Naive thymus-derived CD8-positive, alpha-beta T cell (primary cell): ENCODE measurements at places on chromosomes 3 and 15. TPM values are rescaled to one million over a fixed set of nuclear protein-coding genes. Genes with fewer than 3 reads are reported as not detected.

GRCh38 chr3:159787178-159787574, 201.5 kb upstream of the IL12A start:
- no peak overlapping the region for H3K4me3 ChIP-seq
- no peak overlapping the region for H3K27ac ChIP-seq
- DNase-seq = no peak
- H3K27me3 ChIP-seq = peaks cover 2% of the 10 kb centered on the region
- H3K4me1 ChIP-seq = no peaks in the 10 kb centered on the region
- H3K36me3 ChIP-seq = no peaks in the 10 kb centered on the region

DNA sequence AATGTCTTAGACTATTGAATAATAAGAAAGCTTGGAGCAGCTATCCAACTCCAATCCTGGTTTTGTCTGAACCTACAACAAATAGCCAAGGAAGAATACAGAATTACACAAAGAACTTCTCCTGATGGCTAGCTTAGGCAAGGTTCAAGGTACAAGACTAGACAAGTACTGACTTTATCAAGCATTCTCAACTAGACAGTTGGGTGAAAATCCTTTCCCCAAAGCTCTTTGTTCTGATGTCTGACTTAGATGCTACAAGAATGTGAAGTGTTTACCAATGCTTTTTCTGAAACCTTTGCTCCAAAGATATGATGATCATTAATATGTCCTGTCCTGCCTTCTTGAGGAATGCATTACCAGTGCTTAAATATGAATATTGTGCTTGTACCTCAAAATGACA, 113.8 kb downstream of the ANXA2 start:
- no peaks in the 10 kb centered on the region for H3K36me3 ChIP-seq
- no peaks in the 10 kb centered on the region for H3K4me1 ChIP-seq
- H3K27me3 ChIP-seq = peaks cover 11% of the 10 kb centered on the region
- H3K4me3 ChIP-seq = no peak overlapping the region

DNA sequence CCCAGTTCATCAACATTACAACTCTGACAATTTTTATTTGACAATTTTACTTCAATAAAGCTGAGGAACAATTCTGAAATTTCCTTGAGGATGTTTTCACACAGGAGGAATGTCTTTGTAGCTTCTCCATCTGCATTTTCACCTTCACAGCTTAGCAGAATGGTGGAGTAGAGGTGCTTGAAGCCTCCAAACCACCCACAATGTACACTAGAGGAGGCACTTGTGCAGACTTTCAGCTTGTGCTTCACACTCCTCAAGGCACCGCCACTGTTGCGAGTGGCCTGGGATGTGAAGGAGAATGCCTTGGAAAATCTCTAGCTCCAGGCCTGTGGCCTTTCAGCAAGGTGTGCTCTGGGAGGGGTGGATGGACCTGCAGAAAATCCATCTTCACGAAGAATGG, 181.9 kb downstream of the EPHB1 start:
- peaks cover 3% of the 10 kb centered on the region for H3K27me3 ChIP-seq
- DNase-seq = no peak
- H3K4me1 ChIP-seq = no peaks in the 10 kb centered on the region

GRCh38 chr3:182848906-182849305, 55.6 kb downstream of the ATP11B start:
- peaks cover 50% of the 10 kb centered on the region for H3K36me3 ChIP-seq
- no peak overlapping the region for H3K27ac ChIP-seq
- no peak for DNase-seq
- no peak overlapping the region for H3K4me3 ChIP-seq
- no peaks in the 10 kb centered on the region for H3K27me3 ChIP-seq

DNA sequence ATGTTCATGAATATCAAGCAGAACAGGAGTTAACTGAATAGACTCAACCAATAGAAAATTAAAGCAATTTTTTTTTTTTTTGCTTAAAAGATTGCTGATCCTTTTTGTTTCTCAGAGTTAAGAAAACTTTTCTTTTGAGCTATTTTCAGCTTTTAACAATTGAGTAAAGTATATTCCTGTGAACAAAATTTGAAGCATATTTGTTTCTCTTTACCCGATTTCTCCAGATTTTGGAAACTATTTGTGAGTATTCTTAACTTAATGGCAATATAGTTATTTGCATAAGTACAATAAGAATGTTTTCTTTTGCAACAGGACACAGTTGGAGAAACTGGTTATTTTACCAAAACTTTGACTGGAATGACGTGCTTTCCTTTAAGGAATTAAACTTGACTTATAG, 53.4 kb upstream of the C15orf39 start:
- H3K36me3 ChIP-seq = peaks cover 7% of the 10 kb centered on the region
- no peak for DNase-seq
- H3K27ac ChIP-seq = no peak overlapping the region
- no peaks in the 10 kb centered on the region for H3K4me1 ChIP-seq
- no peaks in the 10 kb centered on the region for H3K27me3 ChIP-seq

DNA sequence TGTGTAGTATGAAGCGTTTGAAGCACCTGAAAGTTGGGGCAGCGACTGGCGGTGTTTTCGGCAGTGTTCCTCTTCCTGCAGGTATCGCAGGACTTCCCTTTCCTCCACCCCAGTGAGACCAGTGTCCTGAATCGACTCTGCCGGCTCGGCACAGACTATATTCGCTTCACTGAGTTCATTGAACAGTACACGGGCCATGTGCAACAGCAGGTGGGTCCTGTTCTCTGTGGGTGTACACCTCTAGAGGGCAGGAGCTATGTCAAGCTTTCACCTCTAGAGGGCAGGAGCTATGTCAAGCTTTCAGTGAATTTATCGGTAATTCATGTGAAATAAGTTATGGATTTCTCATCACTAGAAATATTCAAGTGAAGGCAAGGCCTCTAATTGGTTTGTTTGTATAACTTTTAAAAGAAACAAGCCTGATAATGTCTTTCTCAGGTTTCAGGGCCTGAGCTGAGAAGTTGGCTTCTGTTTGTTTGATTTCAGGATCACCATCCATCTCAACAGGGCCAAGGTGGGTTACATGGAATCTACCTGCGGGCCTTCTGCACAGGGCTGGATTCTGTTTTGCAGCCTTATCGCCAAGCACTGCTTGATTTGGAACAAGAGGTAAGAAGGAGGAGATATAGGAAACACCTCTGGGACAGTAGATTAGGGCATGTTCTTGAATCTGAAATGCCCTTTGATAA, 5.3 kb downstream of the TUBGCP4 start:
- no peak overlapping the region for H3K27ac ChIP-seq
- H3K27me3 ChIP-seq = no peaks in the 10 kb centered on the region
- no peak overlapping the region for H3K4me3 ChIP-seq
- DNase-seq = peak; percentile 37
- no peaks in the 10 kb centered on the region for H3K36me3 ChIP-seq
- H3K4me1 ChIP-seq = peaks cover 16% of the 10 kb centered on the region

GRCh38 chr15:75206803-75207617, 5.3 kb downstream of the C15orf39 start:
- H3K36me3 ChIP-seq = no peaks in the 10 kb centered on the region
- peaks cover 52% of the 10 kb centered on the region for H3K4me1 ChIP-seq
- H3K4me3 ChIP-seq = no peak overlapping the region
- H3K27me3 ChIP-seq = no peaks in the 10 kb centered on the region
- H3K27ac ChIP-seq = no peak overlapping the region

DNA sequence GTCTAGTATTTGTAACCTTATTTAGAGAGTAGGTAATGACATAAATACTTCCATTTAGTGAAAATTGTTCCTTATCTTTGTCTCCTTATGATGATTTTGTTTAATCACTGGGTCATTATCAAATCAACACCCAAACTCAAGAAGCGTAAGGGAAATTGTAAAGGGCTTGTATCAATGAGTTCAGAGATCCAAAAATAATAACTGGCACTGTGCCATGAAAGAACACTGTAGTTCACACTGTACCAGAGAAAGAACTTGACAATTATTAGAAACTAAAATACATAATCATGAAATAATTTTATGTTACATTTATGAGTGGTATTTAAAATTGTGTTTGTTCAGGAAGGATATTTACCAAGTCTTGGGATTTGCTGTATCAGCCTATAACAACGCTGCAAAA, 895.4 kb downstream of the FHIT start:
- no peak for DNase-seq
- no peaks in the 10 kb centered on the region for H3K27me3 ChIP-seq

DNA sequence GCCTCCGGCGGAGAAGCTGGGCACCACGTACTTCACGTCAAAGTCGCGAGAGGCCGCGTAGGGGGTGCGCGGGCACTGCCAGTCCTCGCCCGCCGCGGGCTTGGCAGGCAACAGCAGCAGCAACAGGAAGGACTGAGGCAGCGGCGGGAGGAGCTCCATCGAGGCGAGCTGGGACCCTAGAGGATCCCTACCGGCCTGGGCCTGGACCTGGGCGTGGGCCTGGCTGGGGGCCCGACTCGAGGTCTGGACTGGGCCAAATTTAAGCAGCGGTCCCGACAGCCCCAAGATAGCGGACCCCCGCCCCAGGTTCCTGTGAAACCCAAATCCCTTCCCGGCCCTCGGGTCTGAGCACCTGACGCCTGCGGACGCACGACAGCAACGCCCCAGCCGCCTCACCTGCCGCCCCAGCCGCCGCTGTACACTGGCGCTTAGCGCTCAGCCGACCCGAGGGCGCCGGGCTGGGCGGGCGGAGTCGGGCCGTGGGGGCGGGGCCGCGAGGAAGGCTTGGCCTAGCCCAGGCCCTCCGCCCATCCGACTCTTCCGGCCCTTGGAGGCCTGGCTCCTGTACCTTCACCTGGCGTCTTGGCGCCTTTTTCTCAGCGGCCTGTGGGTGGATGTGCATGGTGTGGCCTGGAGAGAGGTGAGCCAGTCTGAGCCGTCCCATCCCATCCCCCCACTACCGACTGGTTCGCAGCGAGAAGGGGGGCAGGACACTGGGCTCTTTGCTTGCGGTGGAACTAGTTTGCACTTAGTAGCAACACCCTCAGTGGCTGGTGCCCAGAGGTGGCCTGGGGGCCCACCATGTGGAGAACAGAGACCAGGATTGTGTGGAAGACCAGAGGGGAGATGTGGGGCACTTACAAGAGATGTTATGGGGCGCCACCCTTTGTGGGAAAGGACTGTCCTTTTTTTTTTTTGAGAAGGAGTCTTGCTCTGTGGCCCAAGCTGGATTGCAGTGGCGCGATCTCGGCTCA, at the start of gene MST1R:
Gene MST1R, minus strand, starts transcription at position 423 of the 974 bp plus-strand sequence. Its CDS starts 264 bp downstream, at position 159.
- H3K36me3 ChIP-seq = no peaks in the 10 kb centered on the region
- H3K27ac ChIP-seq = peak within 1 kb of the TSS; percentile 83

DNA sequence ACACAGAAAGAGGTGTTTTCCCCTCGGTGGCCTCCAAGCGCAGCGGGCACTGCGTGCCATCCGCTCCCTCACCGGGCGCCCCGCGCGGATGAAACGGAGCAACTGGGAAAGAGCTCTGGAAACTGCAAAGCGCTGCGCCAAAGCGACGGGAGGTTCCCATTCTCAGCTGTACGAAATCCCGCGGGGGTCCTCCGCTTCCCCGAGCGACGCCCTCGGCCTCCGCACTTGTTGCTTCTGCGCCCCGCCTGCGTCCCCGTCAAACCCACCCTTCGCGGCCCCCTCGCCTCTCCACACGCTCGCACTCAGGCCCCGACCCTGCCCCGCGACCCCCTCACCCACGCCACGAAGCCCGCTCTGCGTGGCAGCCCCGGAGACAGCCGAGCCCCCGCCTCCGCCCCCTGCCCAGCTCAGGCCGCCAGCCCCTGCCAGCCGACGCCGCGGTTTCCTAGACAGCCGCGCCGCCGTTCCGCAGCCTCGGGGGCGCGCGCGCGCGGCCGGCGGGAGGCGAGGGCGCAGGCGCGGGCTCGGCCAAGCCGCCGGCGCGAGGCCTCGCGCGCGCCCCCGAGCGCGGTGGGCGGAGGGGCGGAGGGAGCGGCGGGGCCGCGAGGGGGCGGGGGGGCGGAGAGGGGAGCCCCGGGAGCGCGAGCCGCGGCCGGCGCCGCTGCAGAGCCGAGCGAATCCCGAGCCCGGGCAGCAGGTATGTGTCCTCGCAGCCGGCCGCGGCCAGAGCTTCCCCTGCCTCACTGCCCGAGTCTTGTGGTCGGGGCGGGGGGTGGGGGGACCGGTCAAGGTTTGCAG, at the start of gene TMEM266:
Gene TMEM266, plus strand, starts transcription at position 666 of the 798 bp plus-strand sequence. CDS start 74,279 bp downstream, outside the sequence.
- peaks cover 53% of the 10 kb centered on the region for H3K27me3 ChIP-seq
- H3K36me3 ChIP-seq = no peaks in the 10 kb centered on the region
- no peak within 1 kb of the TSS for H3K27ac ChIP-seq
- no peak for DNase-seq
- H3K4me1 ChIP-seq = peaks cover 7% of the 10 kb centered on the region

GRCh38 chr3:123084192-123084591, 17.4 kb downstream of the PDIA5 start:
- no peak overlapping the region for H3K4me3 ChIP-seq
- peaks cover 40% of the 10 kb centered on the region for H3K4me1 ChIP-seq
- no peaks in the 10 kb centered on the region for H3K27me3 ChIP-seq
- no peaks in the 10 kb centered on the region for H3K36me3 ChIP-seq

GRCh38 chr3:138778643-138779042, 56.1 kb downstream of the PIK3CB start:
- no peak for DNase-seq
- H3K4me3 ChIP-seq = no peak overlapping the region
- H3K4me1 ChIP-seq = peaks cover 26% of the 10 kb centered on the region
- no peaks in the 10 kb centered on the region for H3K27me3 ChIP-seq
- H3K27ac ChIP-seq = no peak overlapping the region

DNA sequence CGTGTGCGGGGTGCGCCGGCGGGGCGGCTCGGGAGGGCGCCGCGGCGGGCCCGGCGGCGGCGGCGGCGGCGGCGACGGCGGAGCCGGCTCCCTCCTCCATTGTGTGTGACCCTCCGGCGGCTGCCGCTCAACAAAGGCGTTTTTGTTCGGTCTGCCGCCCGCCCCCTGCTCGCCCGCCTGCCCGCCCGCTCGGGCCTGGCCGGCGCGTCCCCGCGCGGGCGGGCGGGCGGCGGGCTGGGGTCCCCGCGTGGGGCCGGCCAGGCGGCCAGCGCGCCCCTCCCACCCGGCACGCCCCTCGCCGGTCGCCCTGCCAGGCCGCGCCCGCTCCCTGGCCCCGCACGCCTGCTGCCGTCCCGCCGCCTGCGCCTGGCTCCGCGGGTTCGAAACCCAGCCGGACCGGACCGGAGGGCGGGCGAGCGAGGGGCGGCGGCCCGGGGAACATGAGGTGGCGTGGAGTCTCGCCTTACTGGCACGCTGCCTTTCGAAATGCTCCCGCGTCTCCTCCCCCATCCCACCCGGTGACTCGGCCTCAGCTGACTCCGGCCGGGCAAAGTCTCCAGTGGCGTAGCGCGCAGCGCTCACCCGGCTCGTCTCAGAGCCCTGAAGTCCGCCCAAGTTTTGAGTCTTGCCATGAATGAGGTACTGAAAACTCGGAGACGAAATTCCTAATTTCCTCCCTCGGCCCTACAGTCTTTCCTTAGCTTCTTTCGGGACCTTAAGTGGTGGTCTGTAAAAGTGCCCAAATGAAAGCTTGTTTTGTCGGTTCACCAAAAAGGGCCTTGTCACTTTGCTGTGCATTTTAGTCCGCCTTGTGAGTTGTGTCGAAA, 588 bp downstream of the MAPK6 start:
- H3K27me3 ChIP-seq = no peaks in the 10 kb centered on the region
- DNase-seq = peak; percentile 29
- H3K27ac ChIP-seq = peak overlapping the region; percentile 98
- no peaks in the 10 kb centered on the region for H3K36me3 ChIP-seq
- peak overlapping the region; percentile 95 for H3K4me3 ChIP-seq
- peaks cover 36% of the 10 kb centered on the region for H3K4me1 ChIP-seq

GRCh38 chr3:6578526-6578925, 282.4 kb upstream of the GRM7 start:
- H3K4me3 ChIP-seq = no peak overlapping the region
- H3K27me3 ChIP-seq = no peaks in the 10 kb centered on the region
- no peak overlapping the region for H3K27ac ChIP-seq

GNAT1 gene
- not detected for total RNA-seq

RBP2 gene
- not detected for total RNA-seq

ARRDC4 gene
- total RNA-seq = 1.3 TPM

MEIS2 gene
- not detected for total RNA-seq

TRMT10C gene
- total RNA-seq = 30.5 TPM

NEIL1 gene
- total RNA-seq = 6.1 TPM
